ENCODE measurements at places on chromosomes 1 and 21. TPM values are rescaled to one million over a fixed set of nuclear protein-coding genes. Genes with fewer than 3 reads are reported as not detected.

Gene ARHGAP30
- 207 TPM for total RNA-seq

DNA sequence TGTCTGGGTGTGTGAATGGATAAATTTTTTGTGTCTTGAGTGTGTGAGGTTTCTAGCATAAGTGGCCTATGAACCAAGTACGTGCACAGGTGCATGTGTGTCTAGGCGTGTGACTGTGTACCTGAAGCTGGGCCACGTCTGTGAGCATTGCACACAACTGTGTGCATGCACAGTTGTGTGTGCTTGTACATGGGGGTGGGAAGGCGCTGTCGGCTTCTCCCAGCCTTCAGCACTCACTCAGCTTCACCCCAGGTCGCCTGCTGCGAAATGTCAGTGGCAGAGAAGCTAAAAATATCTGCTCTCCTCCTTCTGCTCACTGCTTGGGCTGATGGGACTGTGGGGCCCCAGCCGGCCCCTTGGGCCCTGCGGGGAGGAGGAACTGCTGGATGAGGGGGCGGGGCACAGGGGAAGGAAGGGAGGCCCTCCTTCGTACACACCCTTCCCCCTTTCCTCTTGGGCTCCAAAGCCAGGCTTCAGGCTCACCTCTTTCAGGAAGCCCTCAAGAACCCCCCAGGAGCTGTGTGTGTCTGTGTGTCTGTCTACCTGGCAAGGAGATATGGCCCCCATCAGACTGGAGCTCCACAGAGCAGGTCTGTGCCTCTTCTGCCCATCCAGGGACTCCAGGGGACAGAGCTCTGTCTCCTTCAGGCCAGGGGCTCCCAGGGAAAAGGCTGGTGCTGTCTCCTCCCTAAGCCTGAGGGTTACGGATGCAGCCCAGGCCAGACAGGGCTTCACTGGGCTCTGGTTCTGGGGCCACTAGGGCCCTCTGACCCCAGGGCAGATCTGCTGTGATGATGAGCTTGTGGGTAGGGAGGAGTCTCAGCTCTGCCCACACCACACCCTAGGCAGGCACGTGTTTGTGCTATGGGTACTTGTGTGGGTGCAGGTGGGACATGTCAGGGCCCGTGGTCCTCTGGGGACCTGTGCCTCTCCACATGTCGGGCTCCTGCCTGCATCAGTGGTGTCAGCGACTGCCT lies 35.6 kb upstream of the WASF2 start:
- ATAC-seq = peak; percentile 34

Gene UBXN10
- 0.63 TPM for total RNA-seq

GRCh38 chr1:62613890-62614289 lies 16.6 kb downstream of the ANGPTL3 start:
- ATAC-seq = no peak

GRCh38 chr21:7933923-7934322 lies 2587.5 kb upstream of the TPTE start:
- no peak for ATAC-seq

GRCh38 chr1:211699059-211699458 lies 23.6 kb upstream of the NEK2 start:
- ATAC-seq = no peak

Gene FCAMR
- total RNA-seq = not detected

DNA sequence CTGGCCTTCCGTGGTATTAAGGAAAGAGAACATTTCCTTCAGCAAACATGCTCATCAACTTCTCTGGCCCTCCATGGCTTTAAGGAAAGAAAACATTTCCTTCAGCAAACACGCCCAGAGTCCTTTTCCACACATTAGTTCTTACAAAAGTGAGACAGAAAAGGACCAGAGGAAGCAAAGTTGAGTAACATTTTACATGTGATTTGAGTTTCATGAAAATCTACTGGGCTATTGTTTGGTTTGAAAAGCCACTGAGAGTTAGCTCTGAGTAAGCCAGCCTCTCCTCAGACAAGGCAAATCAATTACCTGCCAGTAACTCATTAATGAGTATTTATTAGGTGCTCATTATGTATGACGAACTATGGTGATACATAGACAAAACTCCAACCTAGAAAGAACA lies 78.0 kb downstream of the NID1 start:
- ATAC-seq = no peak

Gene CMPK1
- total RNA-seq = 124 TPM

DNA sequence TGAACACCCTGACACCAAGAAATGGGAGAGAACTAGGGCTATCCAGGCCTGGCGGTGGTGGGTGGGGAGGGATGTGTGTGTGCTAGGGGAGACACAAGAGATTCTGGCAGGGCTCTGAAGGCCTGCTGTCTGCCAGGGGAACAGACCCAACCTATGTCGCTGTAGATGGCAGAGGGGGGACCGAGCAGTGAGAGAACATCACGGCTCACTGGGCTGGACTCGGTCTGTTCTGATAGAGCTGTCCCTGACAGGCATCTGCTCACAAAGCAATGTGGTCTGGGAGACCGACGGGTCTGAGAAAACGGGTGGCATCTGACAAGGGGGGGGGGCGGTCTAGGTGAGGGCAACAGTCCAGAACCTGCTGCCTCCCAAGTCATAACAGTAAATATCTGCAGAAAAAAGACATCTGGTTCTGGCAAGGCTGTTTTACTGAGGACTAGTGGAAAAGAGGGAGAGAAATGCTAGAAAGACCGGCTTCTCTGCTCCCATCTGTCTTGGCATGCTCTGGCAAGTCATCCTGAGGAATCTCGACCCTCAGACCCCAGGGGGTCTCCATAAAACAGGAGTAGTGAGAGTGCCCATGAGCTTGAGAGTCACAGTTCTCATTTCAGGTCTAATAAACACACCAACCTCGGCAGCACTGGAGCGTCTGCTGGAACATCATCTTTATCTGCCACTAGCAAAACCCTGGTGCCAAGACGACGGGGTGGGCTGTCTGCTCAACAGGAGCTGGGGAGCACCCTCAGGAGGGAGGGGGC lies 36.5 kb downstream of the SLC66A1 start:
- ATAC-seq = no peak

Gene PHC2
- 21.4 TPM for total RNA-seq

- no peak for ATAC-seq
Measured at GRCh38 chr1:59081181-59081580, 215.7 kb upstream of the FGGY start.

DNA sequence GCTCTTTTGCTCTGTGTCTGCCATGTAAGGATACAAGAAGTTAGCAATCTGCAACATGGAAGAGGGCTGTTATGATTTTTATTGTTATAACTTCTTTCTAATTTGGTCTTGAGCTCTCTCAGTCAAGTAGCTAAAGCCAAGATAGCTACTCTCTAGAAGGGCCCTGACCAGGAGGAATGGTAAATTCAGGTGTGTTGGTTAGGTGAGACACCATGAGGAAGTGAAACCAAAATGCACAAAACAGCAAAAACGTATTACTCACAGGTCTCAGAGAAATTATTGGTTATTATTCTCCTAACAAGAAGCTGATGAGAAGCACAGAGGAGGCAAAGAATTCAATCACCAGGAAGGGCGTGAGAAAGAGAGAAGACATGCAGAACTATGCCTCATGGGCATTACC lies 51.8 kb upstream of the INSL5 start:
- no peak for ATAC-seq

Gene S100B
- not detected for total RNA-seq

- ATAC-seq = no peak
Measured at GRCh38 chr1:166900987-166901386, 24.9 kb upstream of the TADA1 start.

- peak; percentile 63 for ATAC-seq
Measured at GRCh38 chr1:236868625-236869467, 73.8 kb downstream of the MTR start.

DNA sequence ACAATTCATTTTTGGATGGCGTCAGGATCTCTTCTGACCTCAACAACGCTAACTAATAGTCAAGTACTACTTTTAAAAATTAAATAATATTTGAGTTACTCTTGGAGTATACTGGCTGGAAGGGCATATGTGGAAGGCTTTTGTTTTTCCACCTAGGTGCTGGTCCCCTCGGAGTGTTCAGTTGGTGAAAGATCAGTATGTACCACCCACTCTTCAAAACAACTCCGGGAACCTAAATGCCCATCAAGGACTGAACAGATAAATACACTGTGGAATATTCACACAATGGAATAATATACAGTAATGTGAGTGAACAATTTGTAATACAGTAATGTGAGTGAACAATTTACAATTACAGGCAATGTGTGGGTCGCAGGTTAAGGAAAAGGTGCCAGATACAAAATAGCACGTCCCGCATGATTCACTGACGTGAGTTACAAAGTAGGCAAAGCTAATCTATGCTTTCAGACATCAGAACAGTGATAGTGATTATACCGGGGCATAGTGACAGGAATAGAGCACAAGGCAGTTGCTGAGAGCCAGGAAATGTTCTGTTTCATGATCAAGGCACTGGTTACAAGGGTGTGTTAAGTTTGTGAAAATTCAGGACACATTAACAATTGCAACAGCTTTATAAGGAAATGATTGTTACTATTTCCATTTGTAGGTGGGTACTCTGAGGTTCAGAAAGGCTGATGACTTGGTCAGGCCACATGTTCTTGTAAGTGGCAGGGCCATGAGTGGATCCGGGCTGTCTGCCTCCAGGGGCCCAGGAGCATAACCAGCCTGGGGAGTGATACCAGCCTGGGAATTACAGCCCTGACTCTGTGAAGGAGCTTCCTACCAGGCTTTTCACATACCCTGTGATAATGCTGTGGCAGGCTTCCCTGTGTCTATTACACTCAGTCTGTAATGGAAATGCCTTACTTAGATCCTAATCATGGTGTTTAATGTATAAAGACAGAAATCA lies 59.3 kb upstream of the ABCD3 start:
- no peak for ATAC-seq

Gene TPM3
- total RNA-seq = 607 TPM

GRCh38 chr1:169680377-169681019 lies 30.9 kb downstream of the SELL start:
- peak; percentile 86 for ATAC-seq

Gene ZNF678
- 5.3 TPM for total RNA-seq

All from activated T-helper 17 cell treated with anti-CD3 and anti-CD28 coated beads, Interleukin-2, amount 50 U/mL, for 72 hours (primary cell).